BJ (cell line): ENCODE measurements at places on chromosomes 5 and 9.

- no peak for DNase-seq
Observed at GRCh38 chr5:55551358-55551757, 16.6 kb upstream of the PLPP1 start.

DNA sequence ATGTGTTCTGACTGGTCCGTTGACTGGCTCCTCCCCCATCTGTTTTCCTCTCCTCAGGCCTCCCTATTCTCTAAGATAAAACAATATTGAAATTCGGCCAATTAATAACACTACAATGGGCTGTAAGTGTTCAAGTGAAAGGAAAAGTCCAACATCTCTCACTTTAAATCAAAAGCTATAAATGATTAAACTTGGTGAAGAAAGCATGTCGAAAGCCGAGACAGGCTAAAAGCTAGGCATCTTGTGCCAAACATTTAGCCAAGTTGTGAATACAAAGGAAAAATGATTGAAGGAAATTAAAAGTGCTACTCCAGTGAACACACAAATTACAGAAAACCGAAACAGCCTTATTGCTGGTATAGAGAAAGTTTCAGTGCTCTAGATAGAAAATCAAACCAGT, 310.6 kb downstream of the SPOCK1 start:
- no peak for DNase-seq

GRCh38 chr5:56327809-56328208, 94.7 kb upstream of the ANKRD55 start:
- no peak for DNase-seq

- no peak for DNase-seq
Observed at GRCh38 chr5:33475706-33476105, 34.9 kb downstream of the TARS1 start.

GRCh38 chr5:172680921-172681320, 39.9 kb downstream of the NEURL1B start:
- no peak for DNase-seq

DNA sequence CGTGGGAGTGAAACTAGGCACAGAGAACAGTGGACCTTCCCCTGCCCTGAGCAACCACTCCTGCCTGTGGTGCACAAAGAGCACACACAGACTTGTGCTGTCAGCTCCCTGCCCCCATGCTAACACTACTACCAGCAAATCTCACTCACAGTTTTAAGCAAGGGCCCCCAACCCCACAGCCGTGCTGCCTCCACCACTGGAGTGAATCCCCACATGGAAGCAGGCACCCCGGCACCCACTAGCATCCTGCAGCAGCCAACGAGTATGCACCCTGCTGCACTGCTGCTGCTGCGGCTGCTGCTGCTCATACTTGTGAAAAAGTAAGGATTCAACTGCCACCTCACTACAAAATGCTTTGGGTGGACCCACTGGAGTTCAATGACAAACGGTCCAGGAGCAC, 435.5 kb downstream of the SLCO4C1 start:
- no peak for DNase-seq

DNA sequence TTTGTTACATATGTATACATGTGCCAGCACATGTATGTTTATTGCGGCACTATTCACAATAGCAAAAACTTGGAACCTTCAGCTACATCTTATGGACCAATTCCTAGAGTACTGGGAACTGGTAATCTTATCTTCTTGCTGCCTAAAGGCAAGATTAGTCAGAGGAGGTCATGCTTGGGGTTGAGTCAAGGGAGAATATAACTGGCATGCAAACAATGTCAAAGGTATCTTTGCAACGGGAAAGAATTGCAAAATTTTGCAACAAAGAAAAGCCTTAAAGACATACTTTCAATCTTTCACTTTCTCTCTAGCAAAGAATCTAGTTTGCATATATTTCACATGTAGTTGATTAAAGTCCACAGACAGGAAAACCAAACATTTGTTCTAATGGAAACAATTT, 145.2 kb downstream of the EDIL3 start:
- DNase-seq = no peak
